ENCODE measurements at places on chromosomes 4 and X.

- no peak for DNase-seq
Measured at GRCh38 chr4:168360271-168360670, 41.7 kb upstream of the DDX60 start.

DNA sequence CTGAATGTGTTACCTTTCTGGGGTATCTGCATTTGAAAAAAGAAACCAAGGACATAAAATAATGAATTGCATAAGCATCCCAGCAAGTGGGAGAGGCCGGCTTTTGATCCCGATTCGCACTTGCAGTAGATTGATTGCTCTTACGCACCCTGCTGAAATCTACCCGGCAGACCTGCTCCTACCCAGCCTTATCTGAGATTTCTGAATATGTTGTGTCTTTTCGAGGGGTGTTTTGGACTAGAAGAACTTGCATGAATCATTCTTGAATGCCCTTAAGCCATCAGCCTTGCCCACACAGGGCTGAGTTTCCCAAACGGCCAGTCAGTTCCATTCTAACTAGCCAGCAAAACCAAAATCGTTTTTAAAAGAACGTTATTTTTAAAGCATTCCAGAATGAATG lies 174.4 kb upstream of the BCOR start:
- DNase-seq: no peak

- DNase-seq: peak; percentile 3
Measured at GRCh38 chr4:100177855-100178254, 12.4 kb downstream of the DDIT4L start.

DNA sequence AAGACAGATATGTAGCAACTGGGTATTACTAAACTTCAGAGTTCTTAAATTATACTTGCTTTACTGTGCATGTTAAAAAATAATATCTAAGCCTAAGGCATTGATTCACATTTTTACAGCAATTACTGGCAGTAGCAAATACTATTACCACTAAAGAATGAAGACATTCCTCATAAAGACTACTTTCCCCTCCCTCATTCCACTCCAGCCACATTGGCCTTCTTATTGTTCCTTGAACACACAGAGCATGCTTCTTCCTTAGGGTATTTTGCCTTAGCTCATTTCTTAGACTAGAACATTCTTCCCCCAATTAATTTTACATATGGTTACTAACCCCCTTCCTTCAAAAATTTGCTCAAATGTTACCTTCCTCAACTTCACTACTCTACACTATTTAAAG lies 717.0 kb downstream of the CCSER1 start:
- DNase-seq: no peak

DNA sequence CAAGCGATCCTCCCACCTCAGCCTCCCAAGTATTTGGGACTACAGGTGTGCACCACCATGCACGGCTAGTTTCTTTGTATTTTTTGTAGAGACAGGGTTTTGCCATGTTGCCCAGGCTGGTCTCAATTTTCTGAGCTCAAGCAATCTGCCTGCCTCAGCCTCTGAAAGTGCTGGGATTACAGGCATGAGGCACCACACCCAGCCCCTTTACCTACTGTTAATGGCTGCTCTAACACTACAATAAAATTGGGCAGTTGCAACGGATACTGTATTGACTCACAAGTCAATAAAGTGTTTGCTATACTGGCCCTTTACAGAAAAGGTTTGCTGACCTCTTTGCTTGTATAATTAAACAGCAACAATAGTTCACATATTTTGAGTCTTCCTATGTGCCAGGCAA lies 41.5 kb downstream of the TRIM2 start:
- DNase-seq: no peak

DNA sequence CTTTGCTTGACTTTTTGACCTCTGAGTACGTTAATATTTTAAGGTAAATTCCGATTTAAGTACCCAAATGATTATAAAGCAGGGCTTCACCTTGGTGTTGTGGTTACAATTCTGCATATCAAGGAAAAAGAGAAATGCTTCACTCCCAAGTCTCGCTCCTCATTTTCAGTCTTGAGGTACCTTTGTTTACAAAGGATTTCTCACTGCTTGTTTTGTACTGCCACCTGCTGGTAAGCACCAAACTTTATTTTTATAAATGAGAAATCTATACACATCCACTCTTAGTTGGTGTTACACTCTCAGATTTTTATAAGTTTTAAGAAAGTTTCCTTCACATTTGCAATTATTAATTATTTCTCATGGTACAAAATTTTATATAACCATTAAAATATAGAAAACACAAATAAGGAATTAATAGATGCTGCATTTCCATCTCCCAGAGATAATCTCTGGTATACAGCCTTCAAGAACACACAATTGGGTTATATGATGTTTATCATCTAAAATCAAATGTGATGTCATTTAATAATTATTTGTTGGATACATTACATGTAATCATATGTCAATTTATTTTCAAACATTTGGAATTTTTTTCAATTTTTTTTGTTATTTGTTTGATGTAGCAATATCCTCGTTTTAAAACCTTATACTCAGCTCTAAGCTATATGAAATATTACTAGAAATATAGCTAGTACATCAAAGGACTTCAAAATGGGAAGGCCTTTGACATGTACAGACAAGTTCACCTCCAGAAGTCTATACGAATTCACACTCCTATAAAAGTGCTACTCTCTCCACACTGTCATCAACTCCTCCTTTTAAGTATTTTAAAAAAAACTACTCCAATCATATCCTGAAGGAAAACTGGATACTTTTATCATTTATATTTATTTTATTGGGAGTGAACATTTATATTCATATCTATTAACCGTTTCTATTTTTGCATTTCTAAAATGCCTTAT lies 179.9 kb downstream of the KCNIP4 start:
- peak; percentile 74 for DNase-seq

- no peak for DNase-seq
Measured at GRCh38 chrX:130174045-130174704, 2.4 kb downstream of the RAB33A start.

- no peak for DNase-seq
Measured at GRCh38 chr4:99723612-99724011, 66.0 kb upstream of the C4orf54 start.

DNA sequence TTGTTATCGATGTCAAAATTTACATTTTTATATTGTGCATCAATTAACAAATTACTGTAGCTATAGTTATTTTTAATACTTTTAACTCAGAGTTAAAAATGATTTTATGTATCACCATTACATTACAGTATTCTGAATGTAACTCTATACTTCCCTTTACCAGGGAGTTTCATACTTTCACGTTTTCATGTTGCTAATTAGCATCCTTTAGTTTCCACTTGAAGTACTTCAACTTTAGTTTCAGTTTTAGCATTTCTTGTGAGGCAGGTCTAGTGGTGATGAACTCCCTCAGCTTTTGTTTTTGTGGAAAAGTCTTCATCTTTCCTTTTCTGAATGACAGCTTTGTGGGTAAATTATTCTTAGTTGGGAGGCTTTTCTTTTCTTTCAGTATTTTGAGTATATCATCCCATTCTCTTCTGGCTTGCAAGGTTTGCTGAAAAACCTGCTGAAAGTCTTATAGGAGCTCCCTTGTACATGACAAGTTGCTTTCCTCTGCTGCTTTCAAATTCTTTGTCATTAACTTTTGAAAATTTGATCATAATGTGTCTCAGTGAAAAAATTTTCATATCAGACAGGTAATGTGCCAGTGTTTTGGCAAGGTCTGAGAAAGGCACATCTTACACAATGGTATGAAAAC lies 9.8 kb upstream of the CISD2 start:
- no peak for DNase-seq

DNA sequence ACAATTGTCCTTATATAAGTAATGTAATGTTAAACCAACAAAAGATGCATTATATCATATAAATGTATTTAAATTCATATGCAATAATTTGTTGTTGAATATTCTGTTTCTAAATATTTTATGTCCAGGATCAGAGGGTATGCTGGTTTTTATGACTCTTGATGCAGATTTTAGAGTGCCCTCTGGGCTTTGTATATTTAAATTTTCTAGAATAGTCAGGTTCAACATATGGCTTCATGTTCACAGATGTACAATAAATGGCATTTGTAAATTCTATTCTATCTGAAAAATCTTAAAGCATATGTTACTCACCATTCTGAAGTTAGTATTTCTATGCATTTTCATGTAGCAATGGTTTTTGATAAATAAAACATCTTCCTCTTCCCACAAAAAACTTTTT lies 1555.4 kb downstream of the PCDH18 start:
- no peak for DNase-seq

DNA sequence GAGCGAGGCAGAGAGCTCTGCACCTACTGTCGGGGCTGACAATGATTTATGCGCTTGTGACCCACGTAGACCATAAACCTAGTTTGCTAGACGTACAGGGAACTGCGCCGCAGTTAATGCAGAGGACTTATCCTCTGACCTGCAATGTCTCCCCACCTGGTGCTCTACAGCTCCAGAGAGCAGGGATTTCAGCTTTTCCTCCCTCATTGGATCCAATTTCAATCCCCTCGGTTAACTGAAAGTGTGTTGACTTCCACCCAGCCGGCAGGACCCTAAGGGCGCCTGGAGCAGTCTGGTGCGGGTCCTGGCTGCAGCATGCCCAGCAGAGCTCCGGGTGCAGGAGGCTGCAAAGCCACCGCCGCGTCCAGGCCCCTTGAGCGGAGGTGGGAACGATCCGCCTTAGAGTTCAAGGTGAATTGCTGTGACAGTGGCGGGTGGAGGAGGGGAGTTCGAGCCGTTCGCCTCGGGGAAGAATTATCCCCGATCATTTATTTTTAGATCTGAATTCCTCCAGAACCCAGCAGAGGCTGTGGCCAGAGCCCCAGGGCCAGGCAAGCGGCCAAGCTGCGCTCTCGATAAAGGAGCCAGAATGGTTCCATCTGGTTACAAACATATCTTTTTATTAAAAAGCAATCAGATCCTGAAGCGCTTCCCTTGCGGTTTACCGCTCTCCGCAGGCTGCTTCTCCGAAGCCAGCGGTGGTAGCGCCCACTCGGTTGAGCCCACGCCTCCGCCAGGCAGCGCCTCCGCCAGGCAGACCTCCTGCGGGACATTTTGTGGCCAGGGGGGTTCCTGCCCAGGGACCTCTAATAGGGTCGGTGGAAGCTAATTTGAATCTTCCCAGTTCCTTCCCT lies 66.0 kb downstream of the FBXO8 start:
- peak; percentile 45 for DNase-seq

- no peak for DNase-seq
Measured at GRCh38 chr4:182019148-182019652, 224.0 kb upstream of the TENM3 start.

All from NCI-H82 (cell line).